ENCODE measurements at places on chromosomes 5 and 9.

- peaks cover 39% of the 10 kb centered on the region for H3K36me3 ChIP-seq
- DNase-seq, result no peak
- no peak overlapping the region for H3K4me3 ChIP-seq
- H3K4me1 ChIP-seq, result peaks cover 41% of the 10 kb centered on the region
- peak overlapping the region; percentile 58 for H3K27ac ChIP-seq
Observed at GRCh38 chr5:76622076-76622475, 1.1 kb downstream of the F2RL2 start.

- no peaks in the 10 kb centered on the region for H3K27me3 ChIP-seq
- H3K27ac ChIP-seq, result no peak overlapping the region
- H3K4me1 ChIP-seq, result no peaks in the 10 kb centered on the region
- H3K4me3 ChIP-seq, result no peak overlapping the region
Observed at GRCh38 chr9:120382453-120382852, 197.5 kb downstream of the CDK5RAP2 start.

- H3K36me3 ChIP-seq, result peaks cover 8% of the 10 kb centered on the region
- H3K4me3 ChIP-seq, result no peak overlapping the region
- H3K4me1 ChIP-seq, result no peaks in the 10 kb centered on the region
- no peak for DNase-seq
- H3K27ac ChIP-seq, result no peak overlapping the region
- H3K27me3 ChIP-seq, result no peaks in the 10 kb centered on the region
Observed at GRCh38 chr5:72347801-72348308, 27.7 kb downstream of the PTCD2 start.

GRCh38 chr5:144941-145340 lies 46.4 kb upstream of the LRRC14B start:
- H3K27ac ChIP-seq, result no peak overlapping the region
- H3K27me3 ChIP-seq, result peaks cover 60% of the 10 kb centered on the region
- H3K36me3 ChIP-seq, result no peaks in the 10 kb centered on the region
- no peak for DNase-seq

- peaks cover 8% of the 10 kb centered on the region for H3K4me1 ChIP-seq
- H3K4me3 ChIP-seq, result no peak overlapping the region
- DNase-seq, result no peak
- H3K27ac ChIP-seq, result no peak overlapping the region
- no peaks in the 10 kb centered on the region for H3K27me3 ChIP-seq
Observed at GRCh38 chr5:10685115-10685521, 75.9 kb downstream of the DAP start.

- no peaks in the 10 kb centered on the region for H3K4me1 ChIP-seq
- no peaks in the 10 kb centered on the region for H3K36me3 ChIP-seq
- H3K27ac ChIP-seq, result no peak overlapping the region
- DNase-seq, result no peak
- no peak overlapping the region for H3K4me3 ChIP-seq
Observed at GRCh38 chr9:12464910-12465512, 228.2 kb upstream of the TYRP1 start.

DNA sequence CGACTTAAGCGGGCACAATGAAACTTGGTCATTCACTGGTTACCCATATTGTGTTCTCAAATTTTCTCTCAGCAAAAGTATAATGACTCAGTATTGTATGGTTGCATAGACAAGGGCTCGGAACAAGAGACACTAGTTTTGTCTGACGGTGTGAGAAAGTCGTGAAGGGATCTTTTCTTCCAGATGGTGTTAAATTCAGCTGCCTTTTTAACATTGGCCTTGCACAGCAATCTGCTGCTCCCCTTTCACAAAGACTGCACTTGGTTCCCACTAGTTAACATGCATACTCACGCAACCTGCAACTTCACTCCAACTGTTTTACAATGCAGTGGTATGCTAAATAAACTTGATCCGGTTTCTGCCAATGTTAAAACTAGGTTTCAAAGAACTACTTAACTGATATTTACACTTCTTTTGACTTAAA lies 219.2 kb downstream of the MEF2C start:
- H3K36me3 ChIP-seq, result peaks cover 9% of the 10 kb centered on the region
- H3K27ac ChIP-seq, result no peak overlapping the region
- DNase-seq, result no peak
- peaks cover 30% of the 10 kb centered on the region for H3K4me1 ChIP-seq
- no peak overlapping the region for H3K4me3 ChIP-seq
- peaks cover 94% of the 10 kb centered on the region for H3K27me3 ChIP-seq

GRCh38 chr5:142835540-142835939 lies 65.4 kb downstream of the ARHGAP26 start:
- DNase-seq, result no peak
- H3K27ac ChIP-seq, result peak overlapping the region; percentile 19
- H3K4me3 ChIP-seq, result no peak overlapping the region
- H3K36me3 ChIP-seq, result peaks cover 3% of the 10 kb centered on the region
- no peaks in the 10 kb centered on the region for H3K27me3 ChIP-seq
- H3K4me1 ChIP-seq, result peaks cover 71% of the 10 kb centered on the region

GRCh38 chr9:99375481-99375880 lies 153.4 kb downstream of the SEC61B start:
- H3K27ac ChIP-seq, result no peak overlapping the region
- no peaks in the 10 kb centered on the region for H3K36me3 ChIP-seq
- DNase-seq, result no peak
- no peaks in the 10 kb centered on the region for H3K4me1 ChIP-seq
- H3K4me3 ChIP-seq, result no peak overlapping the region
- H3K27me3 ChIP-seq, result peaks cover 66% of the 10 kb centered on the region

- peaks cover 9% of the 10 kb centered on the region for H3K36me3 ChIP-seq
- H3K4me1 ChIP-seq, result peaks cover 38% of the 10 kb centered on the region
- H3K27me3 ChIP-seq, result peaks cover 77% of the 10 kb centered on the region
- no peak for DNase-seq
- H3K4me3 ChIP-seq, result peak overlapping the region; percentile 96
Observed at GRCh38 chr5:98775246-98776065, 2.0 kb downstream of the RGMB start.

DNA sequence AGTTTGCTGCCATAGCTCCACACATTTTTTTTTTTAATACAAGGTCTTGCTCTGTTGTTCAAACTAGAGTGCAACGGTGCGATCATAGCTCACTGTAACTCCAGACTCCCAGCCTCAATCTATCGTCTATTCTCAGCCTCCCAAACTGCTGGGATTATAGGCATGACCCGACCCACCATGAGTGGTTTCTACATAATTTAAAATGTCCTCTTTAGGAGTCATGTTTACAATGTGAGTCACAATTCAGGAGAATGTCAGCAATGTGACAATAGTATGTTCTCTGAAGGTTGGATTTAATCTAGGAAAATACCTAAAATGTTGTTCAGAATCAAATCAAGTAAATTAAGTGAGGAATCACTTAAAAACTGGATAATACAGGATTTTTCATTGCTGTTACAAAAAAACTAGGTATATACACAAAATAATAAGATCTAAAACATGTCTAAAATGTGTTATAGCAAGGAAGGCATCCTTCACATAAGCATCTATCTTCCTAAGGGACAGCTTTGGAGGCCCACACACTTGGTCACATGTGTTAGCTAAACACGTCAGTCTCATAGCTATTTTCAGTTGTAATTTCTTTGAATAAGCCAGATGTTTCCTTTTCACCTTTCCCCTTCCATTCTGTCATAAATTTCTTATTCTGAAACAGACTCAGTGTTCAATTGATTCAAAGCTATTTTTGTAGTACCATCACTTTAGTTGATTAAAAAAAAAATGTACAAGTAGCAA lies 30.0 kb upstream of the ELAVL2 start:
- no peak overlapping the region for H3K4me3 ChIP-seq
- no peak for DNase-seq
- H3K27me3 ChIP-seq, result peaks cover 10% of the 10 kb centered on the region
- no peaks in the 10 kb centered on the region for H3K36me3 ChIP-seq
- H3K4me1 ChIP-seq, result peaks cover 4% of the 10 kb centered on the region

- H3K27me3 ChIP-seq, result no peaks in the 10 kb centered on the region
- no peak overlapping the region for H3K4me3 ChIP-seq
- no peaks in the 10 kb centered on the region for H3K36me3 ChIP-seq
- no peak overlapping the region for H3K27ac ChIP-seq
- no peaks in the 10 kb centered on the region for H3K4me1 ChIP-seq
- no peak for DNase-seq
Observed at GRCh38 chr9:80791836-80792235, 897.5 kb downstream of the TLE1 start.

- no peaks in the 10 kb centered on the region for H3K36me3 ChIP-seq
- no peak overlapping the region for H3K4me3 ChIP-seq
- no peaks in the 10 kb centered on the region for H3K27me3 ChIP-seq
- no peaks in the 10 kb centered on the region for H3K4me1 ChIP-seq
Observed at GRCh38 chr5:98825582-98826375, 52.3 kb downstream of the RGMB start.

- H3K27ac ChIP-seq, result no peak overlapping the region
- H3K4me1 ChIP-seq, result peaks cover 29% of the 10 kb centered on the region
- H3K27me3 ChIP-seq, result no peaks in the 10 kb centered on the region
- no peaks in the 10 kb centered on the region for H3K36me3 ChIP-seq
- DNase-seq, result peak; percentile 23
Observed at GRCh38 chr9:91253488-91253887, 108.2 kb downstream of the AUH start.

DNA sequence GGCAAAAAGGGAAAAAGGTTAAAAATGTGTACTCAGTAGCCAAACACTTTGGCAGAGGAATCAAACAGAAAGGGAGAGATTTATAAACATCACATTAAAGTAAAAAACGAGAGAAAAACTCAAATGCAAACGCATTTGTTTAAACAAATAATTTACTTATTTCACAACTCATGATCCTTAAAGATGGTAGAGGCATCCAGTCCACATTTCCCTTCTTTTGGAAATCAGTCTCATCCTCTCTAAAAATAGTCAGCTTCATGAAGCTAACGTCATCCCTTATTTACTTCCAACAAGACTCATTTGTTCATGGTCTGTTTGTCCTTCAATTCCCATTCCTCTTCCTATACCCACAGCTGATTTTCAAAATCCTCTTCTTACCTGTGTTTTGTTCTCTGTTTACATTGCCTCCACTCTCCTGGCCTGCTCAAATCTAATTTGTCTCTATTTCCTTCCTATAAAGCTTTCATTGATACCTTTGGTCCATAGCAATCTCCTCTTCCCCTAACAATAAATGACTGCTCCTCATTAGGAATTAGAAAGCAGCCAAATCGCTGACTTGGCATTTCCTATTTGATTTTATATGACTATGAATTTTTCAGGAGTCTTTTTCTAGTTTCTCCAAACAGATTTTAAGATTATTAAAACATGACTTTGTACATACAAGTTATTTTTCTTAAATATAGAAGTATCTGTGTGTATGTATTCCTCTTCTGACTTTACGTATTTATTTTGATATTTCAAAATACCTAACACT lies 805.3 kb downstream of the TLE1 start:
- no peak for DNase-seq
- no peak overlapping the region for H3K4me3 ChIP-seq
- no peaks in the 10 kb centered on the region for H3K4me1 ChIP-seq

DNA sequence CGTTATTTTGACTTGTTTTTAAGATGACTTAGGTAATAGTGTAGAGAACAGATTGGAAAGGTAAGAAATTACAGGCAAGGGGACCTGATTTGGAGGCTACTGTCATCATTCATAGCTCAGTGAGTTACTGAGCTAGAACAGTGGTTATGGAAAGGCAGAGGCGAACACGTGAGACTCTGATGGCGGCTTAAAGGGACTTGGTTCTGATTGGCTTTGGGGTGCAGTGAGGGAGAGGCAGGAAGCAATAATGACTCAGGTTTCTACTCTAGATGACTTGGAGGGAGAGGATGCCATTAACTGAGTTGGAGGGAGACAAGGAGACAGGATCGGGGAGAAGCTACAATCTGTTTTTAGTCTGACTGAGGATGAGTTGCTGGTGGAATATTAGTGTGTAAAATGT lies 3.0 kb downstream of the F2RL2 start:
- no peaks in the 10 kb centered on the region for H3K27me3 ChIP-seq
- no peak for DNase-seq
- peak overlapping the region; percentile 3 for H3K27ac ChIP-seq
- peaks cover 35% of the 10 kb centered on the region for H3K36me3 ChIP-seq
- no peak overlapping the region for H3K4me3 ChIP-seq

GRCh38 chr5:116135344-116135743 lies 50.5 kb downstream of the COMMD10 start:
- H3K4me3 ChIP-seq, result peak overlapping the region; percentile 14
- no peak for DNase-seq
- no peaks in the 10 kb centered on the region for H3K36me3 ChIP-seq

GRCh38 chr9:136550439-136551289 lies 4.8 kb upstream of the NOTCH1 start:
- no peak overlapping the region for H3K4me3 ChIP-seq
- H3K36me3 ChIP-seq, result peaks cover 1% of the 10 kb centered on the region
- H3K4me1 ChIP-seq, result peaks cover 5% of the 10 kb centered on the region
- DNase-seq, result no peak
- H3K27ac ChIP-seq, result no peak overlapping the region
- no peaks in the 10 kb centered on the region for H3K27me3 ChIP-seq

DNA sequence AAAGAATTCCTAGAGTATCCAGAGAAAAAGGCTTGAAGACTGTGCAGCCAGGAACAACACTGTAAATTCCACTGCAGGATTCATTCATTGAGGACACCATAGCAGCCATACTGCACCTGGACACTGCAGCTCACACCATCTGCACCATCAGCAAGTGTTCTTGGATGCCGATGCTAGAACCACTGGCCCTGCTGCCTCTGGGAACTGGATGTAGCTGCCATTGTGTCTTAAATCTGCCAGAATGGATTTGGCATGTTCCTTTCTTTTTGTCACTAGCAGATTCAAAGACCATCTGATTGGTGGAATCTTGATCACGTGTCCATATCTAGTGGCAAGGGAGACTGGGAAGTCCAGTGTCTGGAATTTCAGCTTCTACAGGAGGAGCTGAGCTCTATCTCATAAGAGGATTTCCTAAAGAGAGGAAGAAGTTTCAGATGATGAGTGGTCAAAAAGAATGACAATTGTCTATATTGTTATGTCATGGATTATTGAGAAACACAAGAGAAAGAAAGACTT lies 278.3 kb upstream of the ANKRD55 start:
- H3K4me3 ChIP-seq, result no peak overlapping the region
- H3K27ac ChIP-seq, result no peak overlapping the region
- H3K4me1 ChIP-seq, result no peaks in the 10 kb centered on the region

GRCh38 chr5:31477516-31477915 lies 54.4 kb downstream of the DROSHA start:
- no peaks in the 10 kb centered on the region for H3K27me3 ChIP-seq
- no peaks in the 10 kb centered on the region for H3K4me1 ChIP-seq
- no peak overlapping the region for H3K27ac ChIP-seq
- peaks cover 7% of the 10 kb centered on the region for H3K36me3 ChIP-seq
- H3K4me3 ChIP-seq, result no peak overlapping the region

DNA sequence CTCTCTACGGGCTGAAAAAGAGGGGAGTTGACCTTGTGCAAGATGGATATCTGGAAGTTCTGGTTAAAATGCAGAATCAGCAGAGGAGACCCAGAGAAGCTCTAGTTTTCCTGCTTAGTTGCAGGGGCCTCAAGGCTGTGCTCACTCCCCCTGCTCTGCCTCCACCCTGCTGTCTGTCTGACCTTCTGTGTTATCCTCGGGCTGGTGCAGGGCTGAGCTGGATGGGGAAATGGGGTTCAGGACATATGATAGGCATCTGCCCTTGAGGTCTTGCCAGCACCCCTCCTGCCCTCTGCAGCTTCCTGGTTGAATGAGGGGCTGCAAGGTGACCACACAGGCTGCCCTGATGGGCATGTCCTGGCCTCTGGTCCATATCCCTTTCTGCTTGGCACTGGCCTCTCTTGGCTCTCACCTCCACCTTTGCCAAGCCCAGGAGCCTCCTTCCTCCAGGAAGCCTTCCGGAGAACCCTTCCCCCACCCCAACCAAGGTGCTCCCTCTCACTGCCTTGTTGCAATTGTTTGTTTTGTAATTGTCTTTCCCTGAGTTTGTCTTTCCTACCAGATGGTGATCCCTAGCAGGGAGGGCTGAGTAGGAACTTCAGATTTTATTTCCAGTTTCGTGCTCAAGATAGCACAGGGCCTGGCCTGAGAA lies 1.3 kb downstream of the TMEM268 start:
- no peak for DNase-seq
- H3K36me3 ChIP-seq, result peaks cover 4% of the 10 kb centered on the region
- H3K4me3 ChIP-seq, result peak overlapping the region; percentile 82
